ENCODE measurements at places on chromosomes 7 and 10.

DNA sequence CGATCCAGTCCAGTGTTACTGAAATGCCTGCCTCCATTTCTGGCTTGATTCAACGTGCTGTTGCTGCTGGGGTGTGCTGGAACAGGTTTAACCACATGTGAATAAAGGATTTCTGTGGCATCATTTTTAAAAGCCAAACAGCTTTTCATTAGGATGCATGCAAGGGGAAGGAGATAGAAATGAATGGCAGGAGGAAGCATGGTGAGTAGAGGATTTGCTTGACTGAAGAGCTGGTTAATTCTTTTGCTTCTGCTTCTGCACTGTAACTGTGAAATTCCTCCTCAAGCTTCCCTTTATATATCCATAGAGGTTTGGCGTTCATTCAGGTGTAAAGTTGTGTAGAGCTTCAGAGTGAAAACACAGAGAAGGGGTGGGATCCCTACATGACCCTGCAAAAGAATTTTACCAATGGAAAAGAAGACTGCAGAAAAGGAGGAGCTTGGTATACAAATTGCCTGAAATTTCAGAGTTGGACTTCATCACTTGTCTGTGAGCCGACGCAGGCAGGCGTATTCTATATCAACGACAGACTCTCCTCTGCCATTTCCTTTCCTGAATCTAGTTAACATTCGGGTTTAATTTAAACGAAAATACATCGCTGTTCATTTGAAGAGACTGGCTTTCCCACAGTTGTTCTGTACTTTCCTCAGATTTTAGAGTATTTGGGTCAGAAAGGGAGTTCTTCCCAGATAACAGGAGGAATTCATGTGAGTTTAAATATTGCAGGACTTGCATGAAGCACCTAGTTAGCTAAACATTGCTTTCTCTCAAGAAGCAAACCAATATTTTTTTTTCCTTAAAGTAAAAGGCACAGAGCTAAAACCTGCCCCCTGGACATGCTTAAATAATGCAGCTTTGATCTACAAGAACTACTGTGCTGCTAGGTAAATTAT lies at the start of gene SOSTDC1:
Gene SOSTDC1, minus strand, starts transcription at position 270 of the 893 bp plus-strand sequence. Its CDS starts 70 bp downstream, at position 200.
- DNase-seq: peak; percentile 5

DNA sequence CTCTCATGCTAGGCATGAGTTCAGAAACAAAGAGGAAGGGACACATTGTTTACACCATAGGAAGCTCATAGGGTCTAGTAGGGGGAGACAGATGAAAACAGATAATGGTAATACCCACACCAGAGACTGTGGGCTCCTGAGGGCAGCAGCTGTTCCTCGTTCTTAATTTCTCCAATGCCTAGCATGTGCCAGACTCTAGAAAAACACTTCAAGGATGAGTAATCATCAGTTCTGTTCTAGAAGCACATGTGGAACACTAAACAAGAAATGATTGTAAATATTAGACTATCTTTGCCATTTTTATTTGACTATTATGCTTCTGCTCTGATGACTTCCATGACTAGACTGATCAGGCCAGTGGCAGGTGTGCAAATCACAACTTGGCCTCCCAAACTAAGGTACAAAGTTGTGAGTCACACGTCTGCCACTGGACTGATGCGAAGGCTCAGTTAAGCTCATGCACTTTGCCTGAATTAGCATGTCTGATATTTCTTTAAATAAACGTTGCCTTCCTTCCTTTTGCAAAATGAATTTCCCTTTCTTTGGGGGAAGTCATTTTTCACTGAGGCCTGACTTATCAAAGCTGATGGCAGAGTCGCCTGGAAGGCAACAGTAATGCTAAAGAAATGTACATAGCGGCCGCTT lies 89.2 kb upstream of the FGL2 start:
- DNase-seq: peak; percentile 8

DNA sequence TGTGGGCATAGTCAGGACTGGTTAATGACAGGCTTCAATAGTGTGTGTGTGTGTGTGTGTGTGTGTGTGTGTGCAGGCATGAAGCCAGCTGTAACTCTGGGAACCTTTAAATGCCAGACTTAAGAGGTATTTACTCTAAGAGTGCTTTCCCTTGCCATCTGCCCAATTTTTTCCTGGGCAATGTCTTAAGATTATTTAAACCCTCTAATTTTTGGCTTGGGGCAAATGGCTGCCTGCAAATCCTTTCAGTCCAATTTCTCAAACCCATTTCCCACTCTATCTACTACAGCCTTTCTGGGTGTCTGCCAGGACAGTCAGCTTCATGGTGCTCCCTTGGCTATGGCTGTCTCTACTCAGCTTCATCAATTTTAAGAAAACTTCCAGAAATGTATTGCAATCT lies 62.6 kb upstream of the C1GALT1 start:
- no peak for DNase-seq

DNA sequence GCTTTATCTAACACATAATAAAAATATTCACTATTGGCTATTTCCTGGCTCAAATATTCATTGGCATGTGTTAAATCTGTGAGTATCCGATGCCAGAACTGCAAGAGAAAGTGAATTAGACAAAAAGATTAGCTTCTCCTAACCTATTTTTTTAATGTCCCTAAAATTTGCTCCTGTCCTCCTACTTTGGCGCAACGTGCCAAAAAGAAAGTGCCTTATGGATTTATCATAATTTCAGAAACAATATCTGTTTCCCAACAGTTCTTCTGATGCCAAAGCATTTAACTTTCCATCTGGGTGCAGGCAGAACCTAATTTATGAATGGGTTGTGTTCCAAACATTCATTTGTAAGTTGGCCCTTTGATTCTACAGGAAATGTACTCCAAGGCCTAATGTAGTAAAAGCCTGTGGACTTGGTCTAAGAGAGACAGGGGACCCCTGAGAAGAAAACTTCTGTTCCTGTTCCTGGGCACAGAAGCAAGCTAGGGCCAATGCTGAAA lies 15.4 kb downstream of the PIP4K2A start:
- DNase-seq: no peak

DNA sequence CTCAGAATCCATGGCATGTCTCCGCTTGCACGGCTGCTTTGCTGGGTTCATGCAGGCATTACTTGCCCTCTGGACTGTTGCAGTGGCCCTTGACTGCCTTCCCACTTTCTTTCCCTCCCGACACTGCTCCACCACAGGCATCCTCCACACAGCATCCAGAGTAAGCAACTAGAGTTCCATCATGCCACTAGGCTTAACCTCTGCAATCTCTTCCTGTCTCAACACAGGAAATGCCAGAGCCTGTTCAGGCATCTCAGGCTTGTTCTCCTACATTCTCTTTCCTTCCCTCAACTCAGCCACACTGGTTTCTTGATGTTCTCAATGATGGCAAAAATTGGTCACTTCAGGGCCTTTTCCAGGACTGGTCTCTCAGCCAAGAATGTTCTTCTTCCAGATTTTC lies 284.5 kb upstream of the KLF6 start:
- peak; percentile 97 for DNase-seq

- no peak for DNase-seq
Observed at GRCh38 chr10:91797048-91797690, 1.1 kb upstream of the TNKS2 start.

- DNase-seq: no peak
Observed at GRCh38 chr7:49643321-49643720, 130.1 kb upstream of the VWC2 start.

- peak; percentile 55 for DNase-seq
Observed at GRCh38 chr7:37901890-37902524, 14.6 kb downstream of the SFRP4 start.

All from EH (cell line).